ENCODE measurements at places on chromosomes 6 and 20.
A peak's percentile ranks its signal among the peaks of the same experiment; 100 is the strongest.

GRCh38 chr6:144534180-144534579 lies 249.0 kb downstream of the UTRN start:
- DNase-seq: no peak

DNA sequence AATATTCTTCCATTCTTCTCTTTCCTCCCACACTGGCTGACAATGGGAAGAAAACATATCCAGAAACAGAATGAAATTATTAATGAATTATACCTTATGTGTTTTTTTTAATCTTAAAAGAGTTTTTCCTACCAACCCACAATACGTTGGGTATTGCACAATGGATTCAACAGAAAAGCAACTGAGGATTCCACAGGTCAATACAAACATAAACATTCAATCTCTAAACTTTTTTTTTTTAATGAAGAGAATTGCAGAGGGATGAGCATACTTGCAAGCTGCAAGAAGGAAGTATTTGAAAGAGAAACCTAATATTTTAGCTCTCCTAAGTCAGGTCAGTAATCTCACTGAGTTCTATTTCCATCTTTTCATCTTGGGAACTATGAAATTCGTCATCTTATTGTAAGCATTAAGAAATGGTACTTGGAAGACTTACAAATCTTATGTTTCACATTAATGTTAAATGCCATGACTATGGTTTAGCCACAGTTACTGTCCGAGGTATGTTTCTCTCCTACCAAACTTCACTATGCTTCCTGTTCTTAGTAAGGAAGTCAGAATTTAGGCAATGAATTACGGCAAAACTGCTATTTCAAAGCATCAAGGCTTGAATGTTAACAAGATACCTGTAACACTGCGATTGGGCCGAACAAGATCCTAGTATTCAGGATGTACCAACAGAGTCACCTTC lies 100.8 kb downstream of the HIVEP2 start:
- DNase-seq: peak; percentile 55

- no peak for DNase-seq
These were observed 1235.4 kb upstream of the GJE1 start for GRCh38 chr6:140897349-140897748.

GRCh38 chr6:151494936-151495320 lies 1.1 kb downstream of the CCDC170 start:
- no peak for DNase-seq

DNA sequence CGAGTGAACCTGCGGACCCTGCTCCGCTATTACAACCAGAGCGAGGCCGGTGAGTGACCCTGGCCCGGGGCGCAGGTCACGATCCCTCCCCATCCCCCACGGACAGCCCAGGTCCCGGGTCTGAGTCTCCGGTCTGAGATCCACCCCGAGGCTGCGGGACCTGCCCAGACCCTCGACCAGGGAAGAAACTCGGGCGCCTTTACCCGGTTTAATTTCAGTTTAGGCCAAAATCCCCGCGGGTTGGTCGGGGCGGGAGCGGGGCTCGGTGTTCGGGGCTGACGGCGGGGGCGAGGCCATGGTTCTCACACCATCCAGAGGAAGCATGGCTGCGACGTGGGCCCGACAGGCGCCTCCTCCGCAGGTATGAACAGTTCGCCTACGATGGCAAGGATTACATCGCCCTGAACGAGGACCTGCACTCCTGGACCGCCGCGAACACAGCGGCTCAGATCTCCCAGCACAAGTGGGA lies 46.9 kb upstream of the TRIM26 start:
- no peak for DNase-seq

- no peak for DNase-seq
These were observed 578.8 kb downstream of the PHF3 start for GRCh38 chr6:64214373-64214772.

GRCh38 chr20:6030453-6031080 lies 23.3 kb downstream of the LRRN4 start:
- no peak for DNase-seq

- no peak for DNase-seq
These were observed 8.7 kb downstream of the PHACTR1 start for GRCh38 chr6:12725263-12725662.

GRCh38 chr6:154343473-154344308 lies 12.9 kb downstream of the IPCEF1 start:
- DNase-seq: peak; percentile 53

GRCh38 chr20:25044261-25044560 lies 13.7 kb downstream of the ACSS1 start:
- no peak for DNase-seq

GRCh38 chr6:47464052-47464451 lies 13.5 kb upstream of the CD2AP start:
- DNase-seq: no peak

- no peak for DNase-seq
These were observed 268.8 kb downstream of the BTBD9 start for GRCh38 chr6:38370653-38371601.

GRCh38 chr6:50602292-50602691 lies 111.0 kb upstream of the TFAP2D start:
- DNase-seq: peak; percentile 10

GRCh38 chr6:120496661-120497060 lies 837.6 kb downstream of the TBC1D32 start:
- no peak for DNase-seq

DNA sequence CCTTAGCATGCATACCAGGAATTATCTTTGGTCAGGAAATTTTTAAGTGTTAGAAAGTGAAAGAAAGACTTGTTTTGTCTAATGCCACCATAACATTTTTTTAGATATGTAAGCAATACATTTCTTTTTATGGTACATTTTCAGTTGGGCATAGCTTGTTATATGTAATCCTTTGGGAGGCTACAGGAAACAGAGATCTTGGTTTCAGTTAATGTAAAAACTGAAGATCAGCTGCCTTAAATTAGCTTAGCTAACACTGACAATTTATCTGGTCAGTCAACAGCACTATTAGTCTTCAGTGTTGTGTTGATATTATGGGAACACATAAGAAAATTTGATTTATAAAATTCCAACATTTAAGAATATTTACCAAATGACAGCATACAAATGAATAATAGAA lies 78.6 kb upstream of the SMIM8 start:
- no peak for DNase-seq

- no peak for DNase-seq
These were observed 106.2 kb upstream of the BACH2 start for GRCh38 chr6:90402831-90403192.

DNA sequence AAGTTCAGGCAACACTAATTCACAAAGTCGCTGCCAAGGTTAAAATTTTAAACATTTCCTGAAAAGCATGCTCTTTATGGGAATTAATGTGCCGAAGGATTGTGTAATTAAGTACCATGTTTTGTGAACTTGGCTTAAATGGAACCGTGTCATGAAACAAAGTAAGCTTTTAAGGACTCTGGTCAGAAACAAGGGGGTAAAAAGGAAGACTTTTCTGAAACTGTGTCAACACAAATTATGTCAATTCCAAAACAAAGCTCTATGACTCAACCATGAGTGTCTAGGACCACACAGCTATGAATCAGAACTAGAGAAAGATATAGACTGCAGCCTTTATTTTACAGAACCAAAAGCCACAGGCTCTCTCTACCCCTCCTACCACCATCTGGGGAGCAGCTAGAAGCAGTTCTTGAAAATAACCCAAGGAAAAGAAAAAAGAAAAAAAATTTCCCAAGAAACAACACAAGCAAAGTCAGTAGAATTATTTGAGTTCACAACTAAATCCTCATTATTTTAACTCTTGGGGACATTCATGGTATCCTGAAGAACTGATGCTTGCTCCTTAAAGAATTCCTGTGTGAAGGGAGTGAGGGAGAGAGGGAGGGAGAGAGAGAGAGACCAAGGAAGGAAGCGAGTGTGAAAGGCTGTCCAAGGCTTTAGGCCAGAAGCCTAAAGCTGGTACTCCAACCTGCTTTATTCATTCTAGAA lies 81.9 kb downstream of the ZMYND8 start:
- DNase-seq: peak; percentile 93

DNA sequence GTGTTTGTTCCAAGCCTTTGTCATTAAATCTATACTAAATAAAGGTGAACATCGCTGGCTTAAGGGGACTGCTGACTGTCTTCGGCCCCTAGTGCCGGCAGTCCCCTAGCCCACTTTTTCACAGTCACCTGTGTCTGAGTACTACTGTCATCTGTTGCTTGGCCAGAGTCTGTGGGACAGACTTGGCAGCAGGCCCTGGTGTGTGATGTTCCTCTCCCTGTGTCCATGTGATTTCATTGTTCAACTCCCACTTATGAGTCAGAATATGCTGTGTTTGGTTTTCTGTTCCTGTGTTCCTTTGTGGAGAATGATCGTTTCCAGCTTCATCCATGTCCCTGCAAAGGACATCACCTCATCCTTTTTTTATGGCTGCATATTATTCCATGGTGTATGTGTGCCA lies 133.4 kb downstream of the HAO1 start:
- DNase-seq: no peak

DNA sequence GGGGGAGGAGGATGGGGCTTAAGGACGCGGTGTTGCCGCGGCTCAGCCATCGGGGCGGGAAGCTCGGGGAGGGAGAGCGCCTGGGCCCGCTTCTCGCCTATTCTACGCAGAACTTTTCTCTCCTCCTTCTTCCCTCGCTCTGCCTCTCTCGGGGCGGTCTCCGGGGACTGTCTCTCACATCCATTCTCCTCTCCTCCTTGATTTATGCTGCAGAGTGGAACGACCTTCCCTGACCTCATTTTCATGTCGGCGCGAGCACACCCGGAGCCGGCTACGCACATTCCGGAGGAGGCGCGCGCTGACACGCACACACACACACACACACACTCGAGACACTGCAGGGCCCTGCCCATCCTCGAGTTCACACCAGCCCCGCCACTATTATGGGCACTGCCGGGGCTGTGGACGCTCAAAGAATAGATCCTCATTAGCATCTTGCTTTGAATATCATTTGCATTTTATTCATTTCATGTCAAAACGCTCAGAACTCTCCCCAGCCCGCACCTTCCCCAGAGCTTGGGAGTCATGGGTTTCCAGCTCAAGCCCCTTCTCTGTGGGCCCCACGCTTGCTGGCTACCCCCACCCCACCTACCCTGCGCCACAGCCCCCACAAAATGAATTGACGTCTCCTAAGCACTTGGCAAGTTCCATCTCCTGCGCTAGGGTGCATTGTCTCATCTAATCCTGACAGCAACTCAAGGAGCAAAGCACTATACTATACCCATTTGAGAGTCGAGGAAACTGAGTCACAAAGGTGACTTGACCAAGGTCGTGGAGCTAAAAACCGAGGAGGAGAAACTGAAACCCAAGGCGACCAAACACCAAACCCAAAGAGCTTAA lies 36.8 kb downstream of the NCR2 start:
- no peak for DNase-seq

DNA sequence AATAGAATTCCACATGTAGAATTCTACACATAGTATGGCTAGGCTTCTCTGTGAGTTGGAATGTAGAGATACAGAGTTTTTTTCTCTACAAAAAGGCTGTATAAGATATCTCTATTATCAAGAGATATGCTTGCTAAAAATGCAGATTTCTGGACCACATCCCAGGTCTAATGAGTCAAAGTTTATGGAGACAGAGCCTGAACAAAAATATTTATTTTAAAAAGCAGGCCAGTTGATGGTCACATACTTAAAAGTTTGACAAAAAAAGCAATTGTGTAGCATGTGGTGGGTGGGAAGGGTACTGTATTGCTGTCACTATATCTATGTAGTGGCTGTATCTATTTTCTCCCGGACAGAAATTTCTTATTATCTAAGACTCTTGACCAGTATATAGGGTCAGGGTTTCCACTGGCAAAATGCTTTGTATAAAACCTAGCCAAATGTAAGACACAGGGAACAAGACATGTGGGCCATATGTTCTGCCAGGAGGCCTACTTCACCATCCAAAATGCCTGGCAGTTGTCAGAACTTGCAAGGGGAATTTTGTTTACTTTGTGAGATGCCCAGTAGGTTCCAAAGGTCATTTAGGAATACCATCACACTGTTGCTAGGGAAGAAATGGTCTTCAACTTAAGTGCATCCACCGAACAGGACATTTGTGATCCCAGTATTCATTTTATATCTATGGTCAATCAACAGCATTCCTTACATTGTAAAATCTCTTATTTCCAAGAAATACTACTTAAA lies 60.6 kb downstream of the SHPRH start:
- peak; percentile 17 for DNase-seq

- DNase-seq: peak; percentile 3
These were observed 266.7 kb upstream of the SULF2 start for GRCh38 chr20:48051794-48052474.

GRCh38 chr20:53706466-53707370 lies 113.1 kb upstream of the ZNF217 start:
- DNase-seq: no peak

DNA sequence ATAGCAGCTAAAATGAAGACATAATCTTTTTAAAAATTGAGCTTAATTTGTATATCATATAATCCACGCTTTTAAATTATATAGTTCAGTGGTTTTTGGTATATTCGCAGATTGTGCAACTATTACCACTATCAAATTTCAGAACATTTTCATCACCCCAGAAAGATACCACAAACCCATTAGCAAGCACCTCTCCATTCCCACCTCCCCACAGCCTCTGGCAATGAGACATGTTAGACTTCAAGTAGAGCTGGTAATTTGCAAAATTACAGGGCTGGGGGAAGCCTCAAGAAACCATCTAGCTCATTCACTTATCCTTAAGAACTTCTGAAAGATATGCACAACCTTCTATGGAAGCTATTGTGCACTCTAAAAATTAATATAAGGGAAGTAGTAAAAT lies 37.2 kb downstream of the TRMT6 start:
- DNase-seq: no peak

DNA sequence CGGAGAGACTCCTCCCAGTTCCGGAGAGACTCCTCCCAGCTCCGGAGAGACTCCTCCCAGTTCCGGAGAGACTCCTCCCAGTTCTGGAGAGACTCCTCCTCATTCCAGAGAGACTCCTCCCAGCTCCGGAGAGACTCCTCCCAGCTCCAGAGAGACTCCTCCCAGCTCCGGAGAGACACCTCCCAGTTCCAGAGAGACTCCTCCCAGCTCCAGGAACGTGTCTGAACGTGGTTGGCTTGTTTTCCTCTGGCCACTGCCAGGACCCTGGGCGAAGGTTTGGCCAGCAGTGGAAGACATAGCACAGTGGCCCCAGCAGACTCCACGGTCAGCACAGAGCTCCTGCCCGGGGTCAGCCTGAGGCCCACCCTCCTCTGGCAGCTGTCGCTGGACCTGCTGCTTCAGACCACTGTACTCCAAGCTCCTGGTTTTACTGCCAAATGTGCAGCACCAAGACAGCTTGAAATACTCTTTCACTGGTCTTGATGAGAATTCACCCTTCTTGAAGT lies 122.3 kb upstream of the AFDN start:
- no peak for DNase-seq

All from HFFc6 (cell line).